Thoracic aorta (tissue), 2 donors: ENCODE measurements at places on chromosomes 5 and 9. TPM values are rescaled to one million over a fixed set of nuclear protein-coding genes. Genes with fewer than 3 reads are reported as not detected.

DNA sequence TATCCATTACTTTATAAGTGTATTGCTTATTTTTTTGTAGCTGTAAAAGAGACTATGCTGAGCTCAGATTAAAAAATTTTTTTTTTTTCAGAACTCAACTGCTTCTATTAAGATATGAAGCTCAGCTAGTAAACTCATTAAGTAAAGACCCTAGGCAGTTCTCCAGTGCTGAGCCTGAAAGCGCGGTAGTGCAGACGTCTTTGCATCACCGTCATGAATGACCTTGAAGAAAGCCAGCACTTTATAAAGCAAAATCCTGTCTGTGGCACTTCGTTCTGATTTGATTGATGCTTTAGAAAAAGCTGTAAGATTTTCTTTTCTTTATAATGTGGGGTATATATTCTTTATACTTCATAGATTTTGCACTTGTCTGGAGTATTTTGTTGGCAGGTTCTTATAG lies 105.7 kb downstream of the ATG10 start:
- DNase-seq, result no peak

DNA sequence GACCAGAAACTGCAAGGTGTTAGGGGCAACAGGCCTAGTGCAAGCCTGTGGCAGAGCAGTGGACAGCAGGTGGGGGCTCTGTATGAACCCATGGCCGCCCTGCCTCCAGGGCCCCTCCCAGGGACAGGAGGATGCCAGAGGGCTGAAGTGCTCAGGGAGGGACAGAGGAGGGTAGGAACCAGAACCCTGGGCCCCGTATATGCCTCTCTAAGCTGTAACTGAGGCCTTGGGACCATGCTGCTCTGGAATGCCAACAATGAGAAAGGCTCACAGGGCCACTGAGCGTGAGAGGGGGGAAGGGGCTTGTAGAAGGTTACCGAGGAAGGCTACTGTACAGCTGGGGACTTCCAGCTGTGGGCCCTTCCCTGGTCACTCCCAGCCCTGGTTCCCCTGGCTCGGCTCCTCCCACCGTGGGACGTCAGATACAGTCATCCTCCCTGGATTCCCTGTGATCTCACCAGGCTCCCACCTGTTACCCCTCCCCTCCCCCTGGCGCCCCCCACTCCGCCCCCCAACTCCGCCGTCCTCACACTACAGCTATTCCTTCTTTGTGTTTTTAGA lies 21.1 kb downstream of the AQP7 start:
- DNase-seq, result no peak

GRCh38 chr5:56585461-56585860 lies 229.9 kb upstream of the MAP3K1 start:
- DNase-seq, result no peak

GRCh38 chr9:124011460-124012301 lies at the start of gene LHX2:
Gene LHX2 (plus strand): TSS chr9:124011768. CDS start chr9:124012349, 581 bp downstream.
- no peak for DNase-seq

- DNase-seq, result no peak
Measured at GRCh38 chr9:16715404-16715803, 155.1 kb downstream of the BNC2 start.

- DNase-seq, result no peak
Measured at GRCh38 chr5:2762744-2763532, 11.5 kb upstream of the IRX2 start.

Gene SHOC1
- not detected for total RNA-seq

Gene POLR3G
- not detected for total RNA-seq

DNA sequence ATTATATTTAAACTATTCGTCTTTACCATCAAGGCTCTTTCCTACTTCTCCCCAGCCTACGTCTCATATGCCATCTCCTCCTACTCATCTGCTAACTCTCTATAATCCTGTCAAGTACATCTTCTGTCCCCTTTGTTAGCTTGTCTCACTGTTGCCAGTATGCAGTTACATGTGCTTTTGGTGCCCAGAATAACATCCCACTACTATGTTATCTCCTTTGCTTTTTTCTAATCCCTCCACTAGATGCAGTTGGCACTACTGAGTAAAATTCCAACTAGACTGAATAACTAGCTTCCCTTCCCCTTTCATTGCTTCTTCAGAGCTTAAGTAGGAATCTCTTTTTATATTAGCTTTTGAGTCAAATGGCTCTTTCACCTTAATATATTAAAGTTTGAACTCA lies 3.0 kb upstream of the ARRDC3 start:
- no peak for DNase-seq
